Stimulated activated CD4-positive, alpha-beta T cell treated with anti-CD3 and anti-CD28 coated beads, Interleukin-15, amount 100 ng/mL, for 1 hour (primary cell): ENCODE measurements at places on chromosomes 2 and 18.

GRCh38 chr2:50591642-50592041 is 440.3 kb downstream of the NRXN1 start:
- no peak for DNase-seq

DNA sequence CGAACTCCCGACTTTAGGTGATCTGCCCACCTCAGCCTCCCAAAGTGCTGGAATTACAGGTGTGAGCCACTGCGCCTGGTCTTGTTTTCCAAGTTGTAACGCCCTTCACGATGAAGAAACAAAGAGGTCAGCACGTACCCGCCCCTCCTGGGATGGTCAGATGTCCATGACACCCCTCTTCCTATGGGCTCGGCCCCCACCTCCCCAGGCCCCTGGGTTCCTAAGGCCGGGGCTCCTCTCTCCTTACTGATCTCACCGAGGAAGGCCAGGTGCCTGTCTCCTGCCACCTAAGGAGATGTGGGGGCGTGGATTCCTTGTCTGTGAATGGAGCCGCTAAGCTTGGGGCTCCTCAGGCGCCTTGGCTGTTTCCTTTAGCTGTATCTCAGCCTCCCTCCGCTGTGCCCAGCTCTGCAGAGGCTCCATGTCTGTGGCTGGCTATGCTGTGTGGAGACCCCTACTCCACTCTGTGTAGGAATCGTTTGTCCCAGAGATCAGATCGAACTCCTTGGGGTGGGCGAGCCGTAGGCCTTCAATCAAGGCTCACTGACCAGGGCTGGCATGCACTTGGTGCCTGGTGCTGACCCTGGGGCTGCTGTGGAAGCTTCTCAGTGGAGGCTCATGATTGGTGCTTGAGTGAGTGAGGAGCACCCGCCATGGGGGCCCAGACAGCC is 8.8 kb downstream of the COLEC11 start:
- DNase-seq = no peak

GRCh38 chr2:101382442-101382841 is 4.9 kb downstream of the CREG2 start:
- DNase-seq = no peak

DNA sequence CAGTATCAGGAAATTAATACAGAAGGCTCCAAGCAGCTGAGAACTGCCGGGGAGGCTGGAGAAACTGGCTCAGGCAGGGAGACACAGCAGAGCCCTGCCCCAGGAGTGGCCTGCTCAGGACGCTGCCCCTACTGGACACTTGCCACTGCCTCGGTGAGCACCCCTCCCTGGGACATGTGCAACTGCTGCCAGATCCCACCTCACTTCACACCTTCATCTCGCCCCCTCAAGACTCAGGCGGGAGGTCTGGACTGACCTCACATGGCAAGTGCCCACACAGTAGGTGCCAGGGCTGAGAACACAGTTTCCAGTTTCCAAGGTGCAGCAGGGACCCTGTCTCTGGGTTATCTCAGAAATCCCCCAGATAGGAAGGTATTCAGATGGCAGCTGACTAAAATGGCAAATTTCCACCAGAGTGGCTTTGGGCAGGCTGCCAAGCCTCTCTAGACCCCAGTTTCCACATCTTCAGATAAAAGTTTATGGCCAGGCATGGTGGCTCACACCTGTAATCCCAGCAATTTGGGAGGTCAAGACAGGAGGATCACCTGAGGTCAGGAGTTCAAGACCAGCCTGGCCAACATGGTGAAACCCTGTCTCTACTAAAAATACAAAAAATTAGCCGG is 33.7 kb upstream of the LBH start:
- no peak for DNase-seq

- DNase-seq = no peak
These were observed 87.3 kb downstream of the ADD2 start for GRCh38 chr2:70680735-70681134.

DNA sequence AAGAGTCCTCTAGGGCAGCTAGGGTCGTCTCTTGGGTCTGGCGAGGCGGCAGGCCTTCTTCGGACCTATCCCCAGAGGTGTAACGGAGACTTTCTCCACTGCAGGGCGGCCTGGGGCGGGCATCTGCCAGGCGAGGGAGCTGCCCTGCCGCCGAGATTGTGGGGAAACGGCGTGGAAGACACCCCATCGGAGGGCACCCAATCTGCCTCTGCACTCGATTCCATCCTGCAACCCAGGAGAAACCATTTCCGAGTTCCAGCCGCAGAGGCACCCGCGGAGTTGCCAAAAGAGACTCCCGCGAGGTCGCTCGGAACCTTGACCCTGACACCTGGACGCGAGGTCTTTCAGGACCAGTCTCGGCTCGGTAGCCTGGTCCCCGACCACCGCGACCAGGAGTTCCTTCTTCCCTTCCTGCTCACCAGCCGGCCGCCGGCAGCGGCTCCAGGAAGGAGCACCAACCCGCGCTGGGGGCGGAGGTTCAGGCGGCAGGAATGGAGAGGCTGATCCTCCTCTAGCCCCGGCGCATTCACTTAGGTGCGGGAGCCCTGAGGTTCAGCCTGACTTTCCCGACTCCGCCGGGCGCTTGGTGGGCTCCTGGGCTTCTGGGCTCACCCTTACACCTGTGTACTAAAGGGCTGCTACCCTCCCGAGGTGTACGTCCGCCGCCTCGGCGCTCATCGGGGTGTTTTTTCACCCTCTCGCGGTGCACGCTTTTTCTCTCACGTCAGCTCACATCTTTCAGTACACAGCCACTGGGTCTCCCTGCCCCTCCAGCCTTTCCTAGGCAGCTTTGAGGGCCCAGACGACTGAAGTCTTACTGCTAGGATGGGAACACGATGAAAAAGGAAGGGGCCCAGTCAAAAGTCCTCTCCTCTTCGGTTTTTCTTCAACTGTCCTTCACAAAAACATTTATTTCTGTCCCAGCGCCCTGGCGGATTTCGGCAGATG is 8.1 kb downstream of the SIX2 start:
- no peak for DNase-seq

DNA sequence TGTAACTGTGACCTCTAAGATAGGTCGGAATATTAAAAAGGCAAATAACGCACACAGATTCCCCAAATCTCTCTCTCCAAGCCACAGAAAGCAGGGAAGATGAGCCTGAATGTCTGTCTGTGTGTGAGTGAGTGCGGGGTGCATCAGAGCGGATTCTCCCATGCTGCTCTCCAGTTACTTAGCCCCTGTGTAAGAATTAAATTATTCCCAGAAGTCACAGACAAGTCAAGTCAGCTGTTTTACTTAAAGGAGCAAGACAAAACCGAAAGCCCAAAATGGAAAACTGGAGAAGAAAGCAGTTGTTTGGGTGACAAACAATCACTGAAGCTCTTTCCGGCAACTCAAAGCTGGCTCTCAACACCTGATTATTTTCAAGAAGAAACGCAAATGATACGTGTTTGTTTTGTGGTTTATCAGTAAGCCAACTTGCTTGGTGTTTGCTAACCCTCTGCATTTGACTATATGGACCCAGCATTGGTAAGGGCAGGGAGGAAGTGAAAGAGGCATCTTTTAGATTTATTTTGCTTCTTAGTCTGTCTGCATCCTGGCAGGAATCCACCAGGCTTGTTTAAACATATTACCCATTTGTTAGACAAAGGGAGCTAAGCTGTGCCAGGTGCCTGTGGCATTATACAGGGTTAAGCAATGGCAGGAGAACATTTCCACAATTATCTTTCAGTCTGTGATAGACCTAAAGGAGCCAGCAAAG is 121.5 kb upstream of the CREB1 start:
- DNase-seq = no peak

- DNase-seq = no peak
These were observed 191.4 kb upstream of the BOD1L2 start for GRCh38 chr18:56955490-56955889.

- peak; percentile 11 for DNase-seq
These were observed 150.0 kb upstream of the ALKAL2 start for GRCh38 chr2:437756-438393.

DNA sequence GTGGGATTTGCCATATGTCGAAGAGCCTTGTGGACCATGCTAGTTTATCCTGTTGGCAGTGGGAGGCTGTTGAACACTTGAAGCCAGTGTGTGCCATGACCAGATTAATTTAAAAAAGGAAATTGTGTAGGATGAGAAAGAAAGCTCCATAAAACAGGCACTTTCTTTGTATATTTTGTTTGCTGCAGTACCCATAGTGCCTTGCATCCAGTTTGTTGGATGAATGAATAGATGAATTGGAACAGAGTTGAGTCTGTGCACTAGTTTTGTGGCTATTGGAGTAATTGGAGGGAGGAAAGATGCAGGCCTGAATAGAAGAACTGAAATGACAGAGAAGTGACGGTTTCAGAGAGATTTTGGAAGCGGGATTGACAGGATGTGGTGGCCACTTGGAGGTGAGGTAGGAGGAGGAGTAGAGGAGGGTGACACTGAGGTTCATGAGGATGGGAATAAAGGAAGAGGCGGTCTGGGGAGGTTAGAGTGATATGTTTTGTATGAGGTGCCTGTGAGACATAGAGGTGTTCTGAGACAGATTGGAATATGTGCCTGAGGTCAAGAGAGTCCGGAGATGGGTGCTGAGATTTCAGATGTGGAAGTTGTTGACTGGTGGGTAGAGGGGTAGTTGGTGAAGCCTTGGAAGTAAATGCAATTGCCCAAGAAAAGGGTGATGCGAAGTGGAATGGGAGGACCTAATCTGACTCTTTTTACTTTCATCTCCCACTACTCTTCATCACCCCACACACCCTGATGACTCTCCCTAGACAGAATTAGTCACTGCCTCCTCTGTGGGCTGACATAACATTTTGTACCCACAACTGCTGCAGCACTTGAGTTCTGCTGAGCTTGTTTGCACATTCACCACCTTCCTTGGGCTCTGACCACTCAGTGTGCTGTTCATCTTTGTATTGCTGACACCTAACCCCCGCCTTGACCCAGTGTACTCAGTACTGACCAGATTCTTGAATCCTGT is 5.1 kb downstream of the DGUOK start:
- DNase-seq = no peak

- no peak for DNase-seq
These were observed 77.7 kb downstream of the RHOB start for GRCh38 chr2:20524412-20525040.

GRCh38 chr18:70322385-70322784 is 33.5 kb downstream of the SOCS6 start:
- DNase-seq = no peak

GRCh38 chr2:20157193-20157891 is 67.6 kb downstream of the SDC1 start:
- no peak for DNase-seq

- no peak for DNase-seq
These were observed 177.8 kb downstream of the GBX2 start for GRCh38 chr2:235990344-235990743.

DNA sequence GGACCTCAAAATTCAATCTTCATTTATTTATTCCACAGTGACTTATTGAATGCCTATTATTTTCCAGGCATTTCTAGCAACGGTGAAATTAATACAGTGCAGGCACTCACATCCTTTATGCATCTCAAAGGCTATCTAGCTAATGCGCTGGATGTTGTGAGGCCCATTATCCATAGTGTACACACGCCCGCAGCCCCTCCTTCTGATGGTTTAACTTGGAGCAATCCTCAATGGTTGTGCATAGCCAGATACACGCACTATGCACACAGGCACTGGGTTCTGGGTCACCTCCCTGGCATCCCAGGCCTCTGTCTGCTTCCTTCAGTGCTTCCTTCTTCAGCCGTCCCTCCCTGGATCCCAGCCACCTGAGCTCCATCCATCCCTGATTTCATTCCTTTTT is 108.5 kb upstream of the BOD1L2 start:
- DNase-seq = no peak

GRCh38 chr2:181984060-181984459 is 1.6 kb upstream of the PPP1R1C start:
- no peak for DNase-seq

GRCh38 chr18:31549416-31549815 is 42.3 kb upstream of the TTR start:
- DNase-seq = no peak

DNA sequence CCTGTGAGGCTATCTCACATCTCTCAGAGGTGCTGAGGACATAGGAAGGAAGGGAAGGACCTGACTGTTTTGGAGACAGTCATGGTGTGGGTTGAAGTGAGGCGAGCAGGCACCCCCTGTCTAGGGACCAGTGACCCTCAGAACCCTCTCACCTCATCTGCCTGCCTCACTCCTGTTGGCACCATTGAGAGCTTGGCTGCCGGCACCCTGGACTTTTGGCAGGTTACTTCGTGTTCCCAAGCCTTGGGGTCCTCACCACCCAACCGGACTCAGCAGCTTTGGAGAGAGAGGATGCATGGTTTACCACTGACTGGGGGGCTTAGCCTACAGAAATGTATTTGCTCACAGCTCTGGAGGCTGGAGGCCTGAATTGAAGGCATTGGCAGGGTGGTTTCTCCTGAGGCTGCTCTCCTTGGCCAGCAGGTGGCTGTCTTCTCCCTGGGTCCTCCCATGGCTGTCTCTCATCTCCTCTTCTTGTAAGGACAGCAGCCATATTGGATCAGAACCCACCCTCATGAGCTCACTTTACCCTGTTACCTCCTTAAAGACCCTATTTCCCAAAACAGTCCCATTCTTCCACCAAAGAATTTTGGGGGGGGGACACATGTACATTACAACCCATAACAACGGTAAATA is 142.0 kb downstream of the TSN start:
- DNase-seq = no peak

DNA sequence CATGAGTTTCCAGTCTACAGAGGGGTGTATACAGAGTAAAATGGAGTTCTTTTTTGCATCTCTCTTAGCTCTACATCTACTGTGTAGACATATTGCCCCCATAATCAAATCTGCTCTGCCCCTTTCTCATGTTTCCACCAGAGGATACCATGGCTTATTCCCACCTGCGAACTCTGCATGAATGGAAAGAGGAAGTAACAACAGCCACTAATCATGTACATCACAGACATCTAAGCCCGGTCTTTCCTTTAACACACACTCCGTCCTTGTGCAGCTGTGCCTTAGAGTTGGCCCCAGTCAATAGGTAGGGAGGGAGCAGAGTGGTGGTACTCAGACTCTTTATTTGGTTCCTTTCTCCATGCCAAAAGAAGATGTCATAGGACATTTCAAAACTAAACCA is 147.3 kb upstream of the NRP2 start:
- DNase-seq = no peak

DNA sequence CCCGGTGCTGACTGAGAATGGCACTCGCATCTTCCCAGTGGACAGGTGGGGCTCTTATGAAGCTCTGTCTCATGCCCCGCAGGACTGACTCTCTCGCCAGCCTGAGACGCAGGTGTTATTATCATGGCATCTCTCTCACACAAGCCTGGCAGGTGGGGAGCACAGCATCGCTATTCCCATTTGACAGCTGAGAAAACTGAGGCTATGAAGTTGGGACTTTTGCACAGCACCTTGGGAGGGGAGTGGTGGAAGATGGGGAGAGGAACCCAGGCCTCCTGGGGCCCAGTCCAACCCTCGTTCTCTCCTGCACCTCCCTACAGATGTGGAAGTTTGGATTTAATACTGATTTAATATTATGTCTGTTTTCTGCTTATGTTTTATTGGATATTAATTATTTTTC is 9.0 kb upstream of the NTSR2 start:
- DNase-seq = no peak

GRCh38 chr2:213202011-213202410 is 50.6 kb upstream of the IKZF2 start:
- DNase-seq = no peak

GRCh38 chr2:224584111-224584784 is 915 bp downstream of the CUL3 start:
- peak; percentile 8 for DNase-seq

- no peak for DNase-seq
These were observed 235.5 kb upstream of the SIX3 start for GRCh38 chr2:44705876-44706480.
